ENCODE measurements at places on chromosomes 6 and 20.
A peak's percentile ranks its signal among the peaks of the same experiment; 100 is the strongest.

GRCh38 chr6:151292974-151293687 is 53.4 kb downstream of the AKAP12 start:
- no peak for DNase-seq

- no peak for DNase-seq
Observed at GRCh38 chr20:13736436-13737191, 48.1 kb downstream of the ESF1 start.

GRCh38 chr6:140867336-140867735 is 1265.4 kb upstream of the GJE1 start:
- no peak for DNase-seq

- DNase-seq, result no peak
Observed at GRCh38 chr20:23241416-23241815, 109.2 kb upstream of the NXT1 start.

- no peak for DNase-seq
Observed at GRCh38 chr6:34743625-34744293, 13.5 kb upstream of the SNRPC start.

DNA sequence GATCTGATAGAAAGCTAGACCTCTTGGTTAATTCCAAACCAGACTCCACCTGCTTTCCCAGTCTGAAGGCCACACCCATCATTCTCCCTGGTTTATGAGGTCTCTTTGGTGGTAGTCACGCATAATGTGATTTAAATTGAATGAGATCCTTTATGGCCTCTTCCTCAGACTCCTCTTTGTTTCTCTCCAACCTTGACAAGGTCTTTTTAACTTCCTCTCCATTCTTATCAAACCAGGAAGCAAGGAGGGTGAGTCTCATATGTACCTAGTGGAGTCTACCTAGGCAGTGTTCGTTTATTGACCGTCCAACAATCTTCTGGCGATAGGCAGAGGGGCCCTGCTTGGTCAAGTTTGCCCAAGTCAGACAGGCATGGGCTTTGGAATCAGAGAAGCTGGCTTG is 184.2 kb upstream of the LAMP5 start:
- DNase-seq, result peak; percentile 88

GRCh38 chr20:49749625-49750024 is 35.9 kb upstream of the B4GALT5 start:
- DNase-seq, result no peak
